T-helper 2 cell treated with Interferon-gamma antibody and Interleukin-4, amounts not matched to agents 5 μg/mL and 100 μg/mL, for 36 hours (primary cell): ENCODE measurements at places on chromosomes 7 and 10.

- DNase-seq, result no peak
Measured at GRCh38 chr7:93551063-93551895, 23.2 kb downstream of the CALCR start.

DNA sequence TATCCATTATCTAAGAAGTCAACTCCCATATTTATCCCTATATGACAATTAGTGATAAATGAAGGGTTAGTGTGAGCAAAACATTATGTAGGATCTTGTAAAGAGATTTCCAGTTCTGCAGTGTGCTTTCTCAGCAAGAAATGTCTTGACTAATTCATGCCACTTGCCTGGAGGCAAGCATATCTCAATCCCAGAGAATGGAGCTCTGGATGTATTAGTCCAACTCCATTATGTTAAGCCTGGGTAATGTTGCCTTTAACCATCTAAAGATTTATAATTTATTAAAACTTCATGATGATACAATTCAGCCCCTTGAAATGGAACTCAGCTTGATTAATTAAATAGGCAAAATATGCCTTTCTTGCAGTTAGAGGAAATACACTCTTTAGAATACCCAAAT, 1079.9 kb upstream of the LRRTM3 start:
- no peak for DNase-seq

GRCh38 chr7:29138588-29138987, 7.7 kb downstream of the CPVL start:
- DNase-seq, result no peak

GRCh38 chr7:138493535-138493934, 33.5 kb downstream of the TRIM24 start:
- no peak for DNase-seq

DNA sequence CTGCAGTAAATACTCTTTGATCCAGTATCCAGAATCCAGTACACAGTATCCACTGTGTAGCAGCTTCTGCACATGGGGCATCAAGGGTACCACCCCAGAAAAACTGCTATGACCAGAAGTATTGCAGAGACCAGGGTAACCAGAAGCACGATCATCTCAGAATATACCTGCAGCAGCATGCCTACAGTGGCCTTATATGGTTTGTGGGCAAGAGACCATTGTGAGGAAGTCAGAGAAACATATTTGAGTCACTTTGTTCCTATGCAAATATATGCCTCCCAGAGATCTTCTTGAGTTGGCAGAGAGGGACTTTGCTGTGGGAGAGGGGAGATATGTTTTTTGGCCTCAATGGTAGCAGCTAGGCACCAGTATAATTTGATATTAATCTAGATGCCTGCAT, 206.4 kb upstream of the LRRTM3 start:
- DNase-seq, result no peak

DNA sequence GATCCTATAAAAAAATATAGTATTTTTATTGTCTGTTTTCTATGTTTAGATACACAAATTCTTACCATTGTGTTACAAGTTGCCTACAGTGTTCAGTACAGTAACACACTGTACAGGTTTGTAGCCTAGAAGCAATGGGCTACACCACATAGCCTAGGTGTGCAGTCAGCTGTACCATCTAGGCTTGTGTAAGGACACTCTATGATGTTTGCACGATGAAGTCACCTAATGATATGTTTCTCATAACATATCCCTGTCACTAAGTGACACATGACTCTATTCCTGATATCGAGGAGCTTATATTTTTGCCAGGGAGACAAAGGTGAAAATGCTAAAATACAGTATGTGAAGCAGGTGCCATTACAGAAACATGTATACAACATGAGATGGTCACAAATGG, 18.6 kb downstream of the ZNF25 start:
- DNase-seq, result no peak

DNA sequence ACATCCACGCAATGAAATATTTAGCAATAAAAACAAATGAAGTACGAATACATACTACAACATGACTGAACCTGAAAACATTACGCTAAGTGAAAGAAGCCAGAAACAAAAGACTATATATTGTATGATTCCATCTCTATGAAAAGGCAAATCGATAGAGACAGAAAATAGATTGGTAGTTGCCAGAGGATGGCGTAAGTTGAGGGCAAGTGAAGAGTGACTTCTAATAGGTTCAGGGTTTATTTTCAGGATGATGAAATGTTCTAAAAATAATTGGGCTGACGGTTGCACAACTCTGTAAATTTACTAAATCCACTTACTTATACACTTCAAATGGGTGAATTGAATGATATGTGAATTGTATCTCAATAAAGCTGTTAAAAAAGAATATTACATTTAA, 39.5 kb upstream of the TECTB start:
- no peak for DNase-seq

DNA sequence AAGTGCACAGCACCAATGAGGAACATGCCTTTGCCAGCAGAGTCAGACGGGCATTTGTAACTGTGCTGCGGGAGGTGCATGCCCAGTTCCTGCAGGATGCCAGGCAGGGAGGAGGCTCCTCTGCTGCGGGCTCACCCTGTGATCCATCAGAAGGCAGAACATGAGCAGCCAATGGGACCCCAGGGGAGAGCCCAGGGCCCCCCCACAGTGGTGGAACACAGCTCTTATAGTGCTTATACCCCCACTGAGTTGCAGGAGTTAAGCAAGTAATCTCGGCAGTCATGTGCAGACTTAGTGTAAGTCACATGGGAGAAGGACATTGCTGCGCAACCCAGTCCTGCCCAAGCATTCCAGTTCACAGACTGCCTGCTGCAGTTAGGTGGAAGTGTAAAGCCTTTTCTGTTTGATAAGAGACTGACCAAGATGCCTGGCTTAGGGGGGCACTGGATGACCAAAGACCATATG, 120.3 kb upstream of the TMEM106B start:
- no peak for DNase-seq

GRCh38 chr10:80503584-80504157, 34.0 kb upstream of the SH2D4B start:
- no peak for DNase-seq

DNA sequence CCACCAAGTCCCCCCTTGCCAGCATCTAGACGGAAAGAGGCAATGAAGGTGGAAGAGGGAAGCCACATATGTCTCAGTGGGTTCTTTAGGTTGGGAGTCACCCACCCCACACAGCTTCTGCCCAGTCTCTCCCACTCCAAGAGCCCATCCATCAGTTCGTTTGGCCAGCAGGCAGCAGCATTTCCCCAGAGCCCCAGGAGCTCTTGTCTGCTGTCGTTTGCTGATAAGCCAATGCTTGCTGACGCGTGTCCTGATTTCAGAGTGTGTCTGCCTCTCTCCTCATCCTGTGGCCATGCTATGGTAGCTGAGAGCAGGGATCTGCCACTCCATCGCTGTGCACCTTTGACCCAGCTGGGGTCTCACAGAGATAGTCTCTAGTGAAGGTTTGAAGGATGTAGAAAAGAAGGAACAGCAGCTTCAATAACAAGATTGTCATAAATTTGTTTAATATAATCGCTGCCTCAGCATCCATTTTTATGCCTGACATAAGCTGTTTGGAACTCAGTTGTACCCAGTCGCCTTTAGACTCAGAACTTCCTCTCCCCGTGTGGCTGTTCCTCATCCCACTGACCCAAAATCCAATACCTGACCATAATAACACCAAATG, 39.4 kb upstream of the GDF10 start:
- DNase-seq, result no peak

GRCh38 chr10:31000071-31000782, 31.4 kb downstream of the ZNF438 start:
- DNase-seq, result no peak

GRCh38 chr7:35699796-35700305, 4.9 kb upstream of the HERPUD2 start:
- DNase-seq, result no peak
